ENCODE measurements at places on chromosomes 1 and 21.

GRCh38 chr21:29501451-29501850 lies 202.7 kb downstream of the BACH1 start:
- DNase-seq, result peak; percentile 35

DNA sequence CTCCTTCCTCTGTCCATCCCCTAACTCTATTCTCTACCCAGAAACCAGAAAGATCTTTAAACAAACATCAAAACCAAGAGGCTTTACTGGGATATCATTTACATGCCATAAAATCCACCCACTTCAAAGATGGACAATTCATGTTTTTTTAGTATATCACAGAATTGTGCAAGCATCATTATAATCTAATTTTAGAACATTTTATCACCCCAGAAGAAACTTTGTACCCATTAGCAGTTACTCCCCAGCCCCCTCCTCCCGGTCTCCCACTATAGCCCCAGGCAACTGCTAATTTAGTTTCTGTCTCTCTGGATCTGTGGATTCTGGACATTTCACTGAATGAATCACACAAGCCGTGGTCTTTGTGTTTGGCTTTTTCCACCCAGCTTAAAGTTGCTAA lies 4.8 kb upstream of the SELENON start:
- DNase-seq, result no peak

DNA sequence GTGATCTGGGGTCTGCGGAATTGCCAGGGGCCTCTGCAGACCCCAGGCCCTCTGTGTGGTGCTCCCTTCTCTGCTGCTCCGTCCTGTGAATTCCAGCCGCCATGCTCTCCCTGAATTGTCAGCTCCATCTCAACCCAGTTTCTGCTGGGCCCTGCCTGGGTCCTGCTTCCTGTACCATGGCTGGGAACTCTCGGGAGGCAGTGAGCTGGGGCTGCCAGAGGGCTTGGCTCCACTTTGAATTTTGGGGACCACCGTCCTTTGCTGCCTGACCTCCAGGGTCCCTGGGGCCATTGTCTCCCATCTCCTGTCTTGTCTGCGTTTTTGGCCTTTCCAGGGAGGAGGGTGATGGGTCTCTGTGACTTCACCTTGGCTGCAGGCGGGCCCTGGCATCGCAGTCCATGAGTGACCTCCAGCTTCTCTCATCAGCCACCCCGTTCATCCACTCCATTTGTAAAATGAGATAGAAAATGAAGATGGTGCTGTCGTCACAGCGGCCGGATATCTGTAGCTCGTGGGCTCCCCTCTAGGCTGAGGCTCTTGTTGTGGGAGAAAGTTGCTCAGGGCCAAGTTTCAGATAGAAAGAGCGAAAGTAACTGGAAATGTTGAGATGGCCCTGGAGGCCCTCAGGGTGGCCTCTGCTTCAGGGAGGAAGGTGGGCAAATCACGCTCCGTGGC lies 38.3 kb downstream of the SKI start:
- no peak for DNase-seq

DNA sequence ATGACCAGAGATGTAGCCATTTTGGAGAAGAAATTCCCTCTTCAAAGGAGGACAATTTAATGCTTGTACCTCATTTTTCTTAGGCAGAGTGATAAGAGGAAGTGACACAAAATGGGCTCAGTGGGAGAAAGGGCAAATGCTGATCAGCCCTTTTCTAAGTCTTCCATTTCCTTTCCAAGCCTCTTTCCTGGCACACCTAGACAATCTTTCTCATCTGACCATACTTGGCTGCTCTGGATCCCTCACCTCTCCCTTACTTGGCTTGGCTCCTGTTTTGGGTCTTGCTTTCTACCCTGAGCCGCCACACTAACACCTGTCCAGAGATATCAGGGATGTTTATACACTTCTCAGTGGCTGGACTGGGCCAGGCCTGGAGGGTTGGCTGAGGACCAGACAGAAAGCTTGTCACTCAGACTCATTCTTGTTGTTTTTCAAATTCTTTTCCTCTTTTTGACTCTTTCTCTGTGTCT lies 13.1 kb downstream of the TXNIP start:
- DNase-seq, result no peak

DNA sequence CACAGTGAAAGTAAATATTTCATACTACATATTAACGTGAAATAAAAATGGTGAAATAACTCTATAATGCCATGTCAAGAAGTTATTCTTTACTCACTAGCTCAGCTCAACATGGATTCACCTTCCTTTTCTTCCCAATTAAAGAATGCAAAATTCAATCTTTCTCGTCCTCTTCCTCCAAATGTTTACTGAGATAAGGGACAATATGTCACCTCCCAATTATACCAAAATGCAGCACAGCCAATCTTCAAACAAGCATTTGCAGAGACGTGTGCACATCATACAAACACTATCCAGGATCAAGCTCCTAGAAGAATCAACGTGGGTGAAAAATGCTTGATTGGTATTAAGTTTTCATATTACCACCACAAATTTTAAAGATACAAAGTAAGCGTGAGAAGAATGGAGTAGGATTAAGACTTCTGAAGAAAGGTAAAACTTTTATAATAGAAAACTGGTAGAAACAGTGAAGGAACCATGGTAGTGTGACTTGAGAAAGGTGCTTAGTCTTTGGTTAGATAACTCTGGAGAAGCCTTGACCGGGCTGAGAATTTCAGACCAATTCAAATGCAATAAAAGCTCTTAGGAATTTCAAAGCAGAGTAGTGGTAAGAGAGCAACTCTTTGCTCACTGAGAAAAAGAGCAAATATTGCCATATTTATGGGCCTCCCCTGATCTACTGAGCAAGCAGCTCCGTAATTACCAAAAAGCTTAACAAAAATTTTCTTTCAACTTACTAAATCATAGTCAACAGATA lies 7.2 kb downstream of the PTP4A2 start:
- DNase-seq, result no peak

DNA sequence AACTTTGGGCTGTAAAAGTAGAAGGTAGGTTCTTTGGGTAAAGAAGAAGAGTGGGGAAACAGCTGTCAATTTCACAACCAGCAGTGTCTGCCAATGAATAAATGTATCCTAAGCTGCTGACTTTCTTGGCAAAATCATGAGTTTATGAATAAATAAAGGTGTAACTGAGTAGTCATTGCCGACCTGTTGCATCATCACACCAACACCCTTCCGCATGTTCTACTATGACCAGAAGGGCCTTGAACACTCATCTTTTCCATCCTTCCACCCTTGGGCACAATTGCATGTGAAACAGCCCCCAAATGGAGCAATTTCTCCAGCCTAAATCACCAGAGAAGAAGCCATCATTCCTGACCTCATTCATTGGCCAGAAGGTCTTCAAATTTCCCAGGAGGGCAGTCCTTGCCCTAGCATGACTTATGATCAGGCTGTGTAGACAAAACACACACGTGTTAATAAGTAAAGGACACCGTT lies 31.2 kb upstream of the QSOX1 start:
- DNase-seq, result no peak

GRCh38 chr1:22738522-22738921 lies 27.9 kb downstream of the EPHB2 start:
- DNase-seq, result no peak

DNA sequence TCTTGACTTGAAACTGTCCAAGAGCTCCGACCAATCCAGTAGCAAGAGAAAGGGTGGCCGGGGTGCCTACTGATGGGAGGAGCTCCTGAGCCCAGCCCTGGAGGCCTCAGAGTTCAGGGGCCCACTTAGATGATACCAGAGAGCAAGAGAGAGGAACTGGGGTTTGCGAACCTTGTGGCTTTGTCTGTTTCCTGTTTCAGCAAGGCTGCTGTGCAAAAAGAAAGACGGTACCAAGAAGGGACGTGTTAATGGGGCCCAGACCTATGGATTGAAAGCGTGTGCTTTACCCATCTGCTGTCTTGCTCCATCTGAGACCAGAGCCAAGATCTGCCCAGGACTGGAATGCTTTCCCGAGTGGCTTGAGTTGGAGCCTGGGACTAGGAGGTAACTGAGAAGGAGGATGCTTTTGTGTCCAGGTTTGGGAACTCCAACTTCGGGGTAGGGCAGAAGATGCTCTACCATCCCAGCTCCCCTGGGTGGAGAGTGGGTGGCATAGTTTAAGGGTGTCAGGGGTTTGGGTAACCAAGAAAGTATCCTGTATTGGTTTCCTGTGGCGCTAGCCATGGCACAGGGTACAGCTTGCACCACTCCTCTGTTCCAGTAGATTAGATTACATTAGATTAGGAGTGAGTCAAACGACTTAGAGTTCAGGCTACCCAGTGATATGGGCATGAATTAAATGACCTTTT lies at the start of gene TRAF3IP3:
TRAF3IP3 (plus strand) TSS at position 128 of the 689 bp plus-strand sequence. CDS start 3,987 bp downstream, outside the sequence.
- no peak for DNase-seq

DNA sequence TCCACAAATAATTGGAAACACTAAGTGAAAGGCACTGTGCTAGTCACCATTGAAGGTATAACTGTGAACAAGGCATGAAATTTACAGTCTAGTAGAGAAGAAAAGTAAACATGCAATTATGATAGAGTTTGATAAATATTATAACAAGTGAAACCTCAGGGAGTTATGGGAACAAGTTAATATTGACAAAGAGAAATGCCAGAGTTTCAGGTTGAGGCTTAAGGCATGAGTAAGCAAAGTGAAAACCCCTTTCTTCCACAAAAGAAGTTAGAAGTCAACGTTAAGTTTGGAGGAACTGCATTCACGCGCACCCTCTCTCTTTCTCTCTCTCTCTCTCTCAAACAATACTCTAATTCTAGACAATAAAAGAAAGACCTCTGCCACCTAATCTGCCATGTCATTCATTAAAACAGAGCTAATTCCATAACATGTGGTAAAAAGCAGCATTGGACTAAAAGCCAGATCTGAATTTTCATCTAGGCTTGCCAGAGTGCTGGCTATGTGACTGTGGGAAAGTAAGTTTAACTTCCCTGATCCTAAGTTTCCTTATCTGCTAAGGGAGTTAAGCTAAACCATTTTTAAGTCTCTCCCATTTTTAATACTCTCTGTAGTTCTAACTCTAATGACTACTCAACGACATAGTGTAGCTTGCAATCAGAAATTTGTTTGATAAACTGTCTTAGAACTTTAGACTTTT lies 22.0 kb downstream of the SLC44A5 start:
- DNase-seq, result no peak

DNA sequence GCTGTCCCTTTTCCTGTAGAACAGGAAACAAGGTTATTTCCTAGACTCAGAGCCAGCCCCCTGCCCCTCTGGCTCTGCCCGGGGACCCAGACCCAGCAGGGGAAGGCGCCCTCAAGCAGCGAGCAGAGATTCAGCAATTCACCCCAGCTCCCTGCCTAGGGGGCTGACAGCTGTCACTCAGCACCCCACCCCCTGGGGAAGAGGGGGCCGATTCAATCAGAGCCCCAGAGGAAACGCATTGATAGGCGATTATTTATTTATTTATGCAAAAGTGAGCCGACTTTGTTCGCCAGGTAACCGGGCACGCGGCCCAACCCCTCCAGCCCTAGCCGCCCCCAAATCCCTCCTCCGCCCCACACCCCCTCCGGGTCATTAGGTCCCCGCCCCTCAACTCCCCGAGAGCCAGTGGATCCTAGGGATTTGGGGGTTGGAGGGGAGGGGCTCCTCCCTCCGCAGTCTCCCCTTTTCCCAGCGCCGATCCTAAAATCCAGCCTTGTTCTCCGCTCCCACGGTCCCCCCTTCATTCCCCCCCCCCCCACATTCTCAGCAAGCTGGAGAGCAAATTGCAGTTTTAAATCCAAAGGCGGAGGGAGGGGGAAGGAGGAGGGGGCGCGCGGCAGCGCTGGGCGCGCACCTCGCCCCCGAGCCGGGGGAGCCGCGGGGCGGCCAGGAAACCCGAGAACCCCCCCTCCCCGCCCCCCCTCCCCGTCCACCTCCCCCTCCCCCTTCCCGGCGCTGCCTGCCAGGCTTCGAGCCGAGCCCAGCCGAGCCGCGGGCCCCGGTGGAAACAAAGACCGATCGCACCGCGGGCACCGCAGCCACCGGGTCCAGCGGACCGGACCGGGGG lies 1.3 kb downstream of the AHDC1 start:
- no peak for DNase-seq

- no peak for DNase-seq
These were observed 470.1 kb upstream of the PLXNA2 start for GRCh38 chr1:208714323-208714722.

DNA sequence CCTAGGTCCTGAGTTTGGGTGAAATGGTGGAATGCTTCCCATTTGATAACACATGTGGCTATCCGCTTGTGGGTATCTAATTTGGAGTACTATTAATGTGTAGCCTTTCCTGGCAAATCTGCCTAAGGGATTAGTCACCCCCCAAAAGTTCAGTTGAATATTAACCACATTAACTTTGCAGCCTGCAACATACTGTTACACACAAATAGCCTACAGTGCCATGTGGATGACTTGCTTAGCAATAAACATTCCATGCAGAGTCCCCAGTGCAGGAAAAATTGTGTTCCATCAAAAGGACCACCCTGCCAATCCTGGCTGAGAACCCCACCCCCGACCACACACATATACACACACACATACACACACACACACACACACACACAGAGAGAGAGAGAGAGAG lies 303.3 kb upstream of the ESRRG start:
- DNase-seq, result no peak

- no peak for DNase-seq
These were observed 46.2 kb downstream of the CDC7 start for GRCh38 chr1:91546876-91547275.

DNA sequence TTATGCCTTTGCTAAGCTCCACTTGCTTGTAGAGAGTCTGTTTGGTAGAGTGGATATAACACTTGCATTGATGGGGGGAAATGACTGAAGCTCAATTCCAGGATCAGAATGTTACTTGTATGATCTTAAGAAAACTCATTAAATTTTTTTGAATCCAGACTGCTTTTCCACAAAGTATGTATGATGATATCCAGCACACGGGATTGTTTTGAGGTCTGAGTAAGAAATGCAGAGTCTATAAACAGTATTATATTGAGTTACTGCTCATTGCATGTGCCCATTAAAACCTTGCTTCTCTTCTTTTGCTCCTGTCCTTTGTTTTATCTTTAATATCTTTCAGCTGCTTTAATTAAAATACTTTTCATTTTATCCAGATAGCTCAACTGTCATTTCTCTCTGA lies 570.4 kb upstream of the ZRANB2 start:
- DNase-seq, result no peak

DNA sequence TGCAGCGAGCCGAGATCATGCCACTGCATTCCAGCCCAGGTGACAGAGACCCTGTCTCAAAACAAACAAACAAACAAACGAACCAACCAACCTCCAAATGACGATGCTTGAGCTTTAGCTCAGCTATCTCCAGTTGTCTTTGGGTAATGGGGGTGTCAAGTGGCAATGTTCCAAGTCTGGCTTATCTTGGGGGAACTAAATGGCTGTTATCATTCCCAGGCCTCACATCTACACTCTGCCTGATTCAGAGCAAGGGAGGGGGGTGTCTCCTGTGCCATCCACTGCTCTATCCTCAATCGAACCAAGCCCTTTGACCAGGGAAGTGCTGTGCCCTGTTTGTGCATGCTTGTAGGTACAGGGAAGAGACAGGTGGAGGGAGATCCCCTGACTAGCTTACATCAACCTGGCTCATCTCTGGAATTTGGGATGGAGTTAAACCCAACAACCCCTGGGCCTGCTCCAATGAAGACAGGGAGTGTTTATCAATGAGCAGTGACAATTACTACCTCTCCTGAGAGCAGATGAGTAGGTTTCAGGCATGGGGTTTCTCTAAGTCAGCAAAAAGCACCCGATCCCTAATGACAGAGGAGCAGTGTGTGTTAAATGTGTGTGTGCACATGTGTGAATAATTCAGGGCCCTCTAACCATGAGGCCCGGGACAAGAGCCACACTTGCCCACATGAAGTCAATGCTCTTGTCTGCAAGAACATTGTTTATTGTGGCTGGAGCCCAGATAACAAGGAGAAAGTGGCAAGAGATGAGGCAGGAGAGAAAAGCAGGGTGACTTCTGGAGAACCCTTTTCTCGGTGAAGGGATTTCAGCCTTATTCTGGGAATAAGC lies 20.3 kb upstream of the IL6R start:
- no peak for DNase-seq

- no peak for DNase-seq
These were observed 103.6 kb downstream of the RHOU start for GRCh38 chr1:228838717-228839500.
